ENCODE measurements at places on chromosomes 3 and 15.

GRCh38 chr3:188431553-188431952 lies 277.6 kb downstream of the LPP start:
- DNase-seq, result no peak

DNA sequence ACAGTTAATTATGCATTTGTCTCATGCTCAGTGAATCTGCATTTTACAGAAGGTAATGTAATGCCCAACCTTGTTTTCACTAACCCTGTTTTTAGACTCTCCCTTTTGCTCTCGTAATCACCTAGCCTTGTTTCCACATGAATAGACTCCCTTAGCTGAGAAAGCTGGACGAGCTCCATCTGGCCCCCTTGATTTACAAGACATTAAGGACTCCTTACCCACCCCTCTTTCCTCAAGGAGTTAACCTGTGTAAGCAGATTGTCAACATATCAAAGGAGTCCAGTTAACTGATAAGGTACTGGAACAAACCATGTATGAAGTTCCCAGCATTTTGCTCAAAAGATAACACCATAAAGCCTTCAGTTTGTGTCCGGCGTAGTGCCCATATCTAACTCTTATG lies 99.6 kb downstream of the VPS8 start:
- peak; percentile 65 for DNase-seq

DNA sequence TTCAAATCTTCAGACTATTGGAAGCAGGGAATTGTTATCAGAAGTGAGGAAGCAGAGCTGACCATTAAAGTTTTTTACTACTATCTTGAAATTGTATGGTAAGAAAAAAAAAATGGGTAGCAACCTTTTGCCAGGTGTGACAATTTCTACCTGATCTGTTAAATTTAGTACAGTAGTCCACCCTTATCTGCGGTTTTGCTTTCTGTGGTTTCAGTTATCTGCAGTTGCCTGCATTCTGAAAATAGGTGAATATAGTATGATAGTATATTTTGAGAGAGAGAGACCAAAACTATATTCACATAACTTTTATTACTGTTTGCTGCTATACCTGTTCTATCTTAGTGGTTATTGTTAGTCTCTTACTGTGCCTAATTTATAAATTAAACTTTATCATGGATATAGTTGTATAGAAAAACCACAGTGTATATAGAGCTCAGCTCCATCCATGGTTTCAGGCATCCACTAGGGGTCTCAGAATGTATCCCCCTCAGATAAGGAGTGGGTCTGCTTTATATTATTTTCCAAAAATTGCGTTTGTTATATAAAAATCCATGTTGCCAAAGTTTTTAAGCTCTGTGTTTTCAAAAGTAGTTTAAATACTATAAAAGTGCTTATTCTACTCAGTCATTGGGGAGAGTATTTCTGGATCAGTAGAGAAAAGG lies 69.9 kb downstream of the PTPRG start:
- no peak for DNase-seq

DNA sequence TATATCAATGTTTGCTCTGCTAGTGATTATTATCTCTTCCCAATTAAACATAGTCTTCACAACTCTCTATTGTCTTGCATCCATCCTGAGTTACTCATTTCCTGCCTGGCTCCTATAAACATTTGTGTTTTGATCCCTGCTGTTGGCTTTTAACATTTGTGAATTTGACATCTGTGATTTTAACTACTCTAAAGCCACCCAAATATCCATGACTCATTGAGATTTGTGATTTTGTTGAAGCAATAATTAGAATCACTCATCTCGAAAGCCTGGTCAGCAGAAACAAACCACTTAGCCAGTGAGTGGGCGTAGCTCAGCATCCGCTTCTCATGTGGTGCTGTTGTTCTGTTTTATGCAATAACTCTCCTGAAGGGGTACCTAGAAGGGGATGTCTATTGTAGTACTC lies 174.3 kb upstream of the ZBTB20 start:
- no peak for DNase-seq

GRCh38 chr3:70729845-70730244 lies 417.4 kb upstream of the MDFIC2 start:
- no peak for DNase-seq

DNA sequence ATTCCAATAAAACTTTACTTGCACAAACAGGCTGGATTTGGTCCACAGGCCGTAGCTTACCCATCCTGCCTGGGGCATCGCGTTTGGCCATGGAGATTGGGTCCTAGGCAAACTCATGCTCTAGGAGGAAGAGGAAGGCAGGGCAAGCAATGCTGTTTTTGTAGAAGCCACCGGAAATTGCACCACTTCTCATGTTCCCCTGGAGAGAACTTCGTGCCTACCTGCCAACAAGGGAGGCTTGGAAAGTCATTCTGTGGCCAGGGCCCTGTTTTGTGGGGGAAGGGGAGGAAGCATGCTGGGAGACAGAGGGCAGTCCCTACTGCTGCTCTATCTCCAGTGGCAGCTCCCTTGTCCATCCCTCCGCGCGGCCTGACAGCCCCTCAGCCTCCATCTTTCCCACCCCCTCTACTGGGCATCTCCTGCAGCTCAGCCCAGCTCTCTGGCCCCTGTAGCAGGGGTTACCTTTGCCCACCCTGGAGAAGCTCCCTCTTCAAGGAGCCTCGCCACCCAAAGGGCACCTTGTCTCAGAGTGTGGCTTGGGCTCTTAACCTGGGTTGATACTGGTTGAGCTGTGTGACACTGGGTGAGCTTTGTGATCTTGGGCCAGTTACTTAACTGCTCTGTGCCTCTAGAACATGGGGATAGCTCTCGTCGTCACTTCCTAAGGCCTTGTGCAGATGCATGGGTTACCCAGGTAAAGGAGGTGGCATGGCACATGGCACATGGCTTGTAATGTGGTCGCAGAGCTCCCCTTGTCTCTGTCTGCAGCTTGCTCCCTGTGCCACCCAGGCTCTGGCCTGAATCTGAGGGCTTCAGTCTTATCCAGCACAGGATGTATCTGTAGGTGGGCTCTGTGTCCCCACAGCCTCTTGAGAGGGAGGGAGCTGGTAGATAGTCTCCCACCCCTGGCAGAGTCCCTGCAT lies 6.1 kb downstream of the ABTB1 start:
- DNase-seq, result no peak

GRCh38 chr3:44105571-44105970 lies 136.1 kb upstream of the TOPAZ1 start:
- DNase-seq, result no peak

DNA sequence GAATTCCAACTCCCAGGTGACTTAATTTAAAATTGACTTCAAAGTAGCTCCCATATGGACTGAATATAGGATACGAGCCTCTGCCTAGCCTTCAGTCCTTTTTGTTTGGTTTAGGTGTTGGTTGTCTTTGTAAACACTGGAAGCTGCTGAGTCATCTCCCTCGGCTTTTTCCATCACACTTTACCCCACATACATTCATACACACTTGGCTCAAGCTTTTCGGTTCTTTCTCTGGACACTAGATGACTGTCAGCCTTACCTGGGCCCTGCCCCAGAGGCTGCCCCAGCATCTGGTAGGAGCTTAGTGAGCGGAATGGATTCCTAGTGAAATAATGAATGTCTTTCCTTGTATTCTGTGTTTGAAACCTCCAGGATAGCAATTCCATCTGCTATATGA lies 201.5 kb upstream of the IL12A start:
- DNase-seq, result no peak

- no peak for DNase-seq
These were observed 356.8 kb upstream of the NR2F2 start for GRCh38 chr15:95973566-95974256.

DNA sequence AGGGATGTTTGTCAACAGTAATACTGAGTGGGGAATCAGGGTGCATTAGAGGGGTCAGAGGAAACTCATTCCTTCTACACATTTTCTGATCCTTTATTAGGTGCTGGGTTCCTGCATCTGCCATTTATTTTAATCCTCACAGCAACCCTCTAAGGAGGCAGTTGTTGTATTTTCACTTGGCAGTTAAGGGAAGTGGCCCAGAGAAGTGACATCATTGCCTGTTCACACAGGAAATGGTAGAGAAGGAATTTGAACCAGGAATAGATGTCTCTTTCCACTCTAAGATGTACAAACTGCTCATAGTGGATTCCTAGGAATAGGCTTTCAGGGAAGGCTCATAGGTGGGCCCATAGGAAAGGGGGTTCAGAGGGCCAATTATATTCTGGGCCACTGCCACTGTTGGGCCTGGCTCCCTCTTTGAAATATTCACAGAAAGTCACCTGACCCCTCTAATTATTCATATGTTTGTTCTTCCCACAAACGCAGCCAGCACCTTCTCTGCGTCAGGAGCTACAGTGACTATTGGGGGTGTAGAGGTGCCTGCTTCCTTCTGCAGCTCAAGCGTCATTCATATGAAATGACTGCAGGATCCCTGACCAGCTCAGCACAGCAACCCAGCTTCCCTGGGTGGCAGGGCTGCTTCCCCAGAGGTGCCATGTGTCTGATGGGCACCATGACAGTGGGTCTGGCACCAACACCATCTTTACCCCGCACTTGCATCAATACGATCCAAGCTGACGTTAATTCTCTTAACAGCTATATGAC lies 163.9 kb upstream of the SMAD3 start:
- no peak for DNase-seq

Measured in NCI-H82 (cell line).